ENCODE measurements at places on chromosomes 16 and 17.

DNA sequence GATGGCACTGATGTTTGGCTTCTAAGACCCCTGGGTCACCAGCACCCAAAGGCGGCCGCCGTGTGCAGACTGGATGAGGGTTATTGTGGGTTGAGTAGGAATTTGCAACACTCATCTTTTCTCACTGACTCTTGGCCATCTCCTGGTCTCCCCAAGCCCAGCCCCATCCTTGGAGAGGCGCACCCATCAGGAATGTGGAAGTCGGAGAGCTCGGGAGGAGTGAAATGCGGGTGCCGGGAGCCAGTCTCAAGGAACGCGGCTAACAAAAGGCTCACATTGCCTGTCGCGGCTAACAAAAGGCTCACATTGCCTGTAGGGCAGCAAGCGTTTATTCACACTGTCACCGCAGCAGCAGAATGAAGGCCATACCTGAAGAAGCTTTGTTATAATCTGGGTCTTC is 248.6 kb downstream of the FOXL1 start:
- DNase-seq, result no peak

DNA sequence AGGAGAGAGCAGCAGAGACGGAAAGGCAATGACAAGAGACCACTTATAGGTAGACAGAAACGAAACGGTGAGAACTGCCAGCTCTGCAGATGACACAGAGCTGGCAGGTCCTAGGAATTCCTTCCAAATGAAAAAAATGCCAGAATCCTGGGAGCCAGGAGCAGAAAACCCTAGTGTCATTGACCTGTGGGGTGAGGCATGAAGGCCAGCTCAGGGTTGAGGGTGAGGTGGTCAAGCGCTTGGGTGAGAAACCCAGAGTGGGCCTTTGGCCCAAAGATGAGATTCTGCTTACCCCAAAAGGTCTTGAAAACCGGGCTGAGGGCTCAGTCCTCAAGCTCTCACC is 9.2 kb downstream of the HIC1 start:
- no peak for DNase-seq

DNA sequence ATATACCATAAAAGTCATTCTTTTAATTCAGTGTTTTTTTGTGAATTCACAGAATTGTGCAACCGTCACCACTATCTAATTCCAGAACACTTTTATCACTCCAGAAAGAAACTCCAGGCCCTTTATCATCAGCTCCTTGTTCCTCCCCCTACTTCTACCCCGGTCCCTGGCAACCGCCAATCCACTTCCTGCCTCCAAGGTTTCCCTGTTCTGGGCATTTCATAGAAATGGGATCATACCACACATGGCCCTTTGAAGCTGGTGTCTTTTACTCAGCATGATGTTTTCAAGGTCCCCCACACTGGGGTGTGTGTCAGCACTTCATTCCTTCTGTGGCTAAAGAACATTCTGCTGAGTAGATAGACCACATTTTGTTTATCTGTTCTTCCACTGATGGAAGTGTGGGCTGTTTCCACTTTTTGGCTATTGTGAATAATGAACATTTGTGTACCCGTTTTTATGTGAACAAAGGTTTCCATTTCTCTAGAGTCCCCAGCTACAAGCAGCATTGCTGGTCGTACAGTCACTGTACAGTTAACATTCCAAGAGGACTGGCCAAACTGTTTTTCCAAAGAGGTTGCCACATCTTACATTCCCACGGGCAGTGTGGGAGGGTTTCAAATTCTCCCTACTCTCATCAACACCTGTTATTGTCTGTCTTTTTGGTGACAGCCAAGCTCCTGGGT is 75.8 kb upstream of the ZNF469 start:
- DNase-seq, result no peak

GRCh38 chr17:17445925-17446665 is 30.7 kb upstream of the MED9 start:
- no peak for DNase-seq

DNA sequence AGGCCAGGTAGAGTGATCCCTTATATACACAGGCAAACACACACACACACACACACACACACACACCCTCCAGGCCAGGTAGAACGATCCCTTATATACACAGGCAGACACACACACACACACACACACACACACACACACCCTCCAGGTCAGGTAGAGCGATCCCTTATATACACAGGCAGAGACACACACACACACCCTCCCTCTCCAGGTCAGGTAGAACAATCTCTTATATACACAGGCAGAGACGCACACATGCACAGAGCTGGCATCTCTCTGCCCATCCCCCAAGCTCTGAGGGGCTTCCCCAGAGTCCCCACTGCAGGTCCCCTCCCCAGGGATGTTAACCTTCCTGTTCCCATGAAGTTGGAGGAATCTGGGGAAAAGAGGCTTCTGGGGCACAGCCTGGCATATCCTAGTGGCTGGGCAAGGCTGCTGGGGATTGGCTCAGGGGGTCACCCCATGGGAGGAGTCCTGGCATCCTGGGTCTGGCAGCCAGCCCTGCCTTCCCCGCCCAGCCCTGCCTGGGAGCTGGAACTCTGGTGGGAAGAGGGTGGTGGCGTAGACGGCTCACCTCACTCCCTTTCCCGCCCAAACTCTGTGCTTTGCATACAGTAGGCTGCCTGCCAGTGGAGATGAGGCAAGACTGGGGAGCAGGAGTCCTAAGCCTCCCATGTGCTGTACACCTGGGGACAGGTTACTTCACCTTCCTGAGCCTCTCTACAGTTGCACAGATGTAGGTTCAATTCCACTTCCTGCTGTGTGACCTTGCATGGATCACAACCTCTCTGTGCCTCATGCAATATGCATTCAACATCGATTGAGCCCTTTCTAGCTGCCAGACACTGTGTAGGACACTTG is 41.8 kb downstream of the TEKT5 start:
- DNase-seq, result no peak

- DNase-seq, result no peak
Observed at GRCh38 chr16:85845266-85845665, 45.8 kb downstream of the COX4I1 start.

DNA sequence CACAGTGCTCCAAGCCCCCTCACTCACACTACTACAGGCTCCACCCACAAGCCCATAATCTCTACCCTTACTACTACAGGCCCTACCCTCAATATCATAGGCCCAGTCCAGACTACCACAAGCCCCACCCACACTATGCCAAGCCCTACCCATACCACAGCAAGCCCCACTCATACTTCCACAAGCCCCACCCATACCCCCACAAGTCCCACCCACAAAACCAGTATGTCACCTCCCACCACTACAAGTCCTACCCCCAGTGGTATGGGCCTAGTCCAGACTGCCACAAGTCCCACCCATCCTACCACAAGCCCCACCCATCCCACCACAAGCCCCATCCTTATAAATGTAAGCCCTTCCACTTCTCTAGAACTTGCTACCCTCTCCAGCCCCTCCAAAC is 13.8 kb downstream of the RIPOR1 start:
- no peak for DNase-seq

DNA sequence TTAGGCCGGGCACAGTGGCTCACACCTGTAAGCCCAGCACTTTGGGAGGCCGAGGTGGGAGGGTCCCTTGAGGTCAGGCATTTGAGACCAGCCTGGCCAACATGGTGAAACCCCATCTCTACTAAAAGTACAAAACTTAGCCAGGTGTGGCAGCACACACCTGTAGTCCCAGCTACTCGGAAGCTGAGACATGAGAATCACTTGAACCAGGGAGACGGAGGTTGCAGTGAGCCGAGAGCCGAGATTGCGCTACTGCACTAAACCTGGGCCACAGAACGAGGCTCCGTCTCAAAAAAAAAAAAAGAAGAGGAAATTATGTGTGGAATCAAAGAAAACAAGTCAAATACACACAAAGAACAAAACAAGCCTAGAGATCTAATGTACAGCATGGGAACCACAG is 16.1 kb upstream of the MPRIP start:
- no peak for DNase-seq

DNA sequence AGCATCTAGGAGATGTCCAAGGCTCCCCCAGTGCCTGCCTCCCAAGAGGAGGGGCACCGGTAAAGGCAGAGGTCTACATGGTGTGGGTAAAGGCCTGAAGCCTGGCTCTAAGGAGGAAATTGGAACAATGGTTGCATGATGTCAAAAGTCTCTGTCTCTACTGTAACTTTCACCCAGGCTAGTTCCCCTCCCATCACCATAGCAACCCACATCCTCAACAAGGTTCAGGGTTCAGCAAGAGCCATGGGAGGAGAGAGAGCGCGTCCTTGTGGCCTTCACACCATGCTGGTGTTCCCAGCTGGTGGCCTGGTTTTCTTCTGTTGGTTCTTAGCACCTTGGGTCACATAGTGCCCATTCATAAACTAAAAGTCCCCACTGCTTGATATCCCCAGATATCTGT is 196.7 kb upstream of the CDH5 start:
- DNase-seq, result no peak

DNA sequence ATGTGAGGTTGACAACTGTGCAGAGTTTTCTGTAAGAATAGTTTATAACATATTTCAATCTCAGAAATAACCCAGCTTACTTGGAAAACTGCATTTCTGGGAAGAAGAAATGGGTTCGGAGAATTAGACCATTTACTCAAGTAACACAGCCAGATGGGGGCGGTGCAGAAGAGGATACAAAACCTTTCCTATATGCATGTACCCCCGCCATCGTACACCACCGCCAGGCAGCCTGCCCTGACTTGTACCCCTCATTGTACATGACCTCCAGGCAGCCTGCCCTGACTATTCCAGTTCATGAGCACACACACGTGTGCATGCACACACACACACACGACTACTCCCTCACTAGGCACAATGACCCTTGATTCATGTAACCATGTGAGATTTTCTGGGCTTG is 154.0 kb downstream of the C16orf78 start:
- DNase-seq, result no peak
